ENCODE measurements at places on chromosomes 2 and 18.

- no peak for DNase-seq
These were observed 196.0 kb upstream of the VRK2 start for GRCh38 chr2:57850415-57851130.

DNA sequence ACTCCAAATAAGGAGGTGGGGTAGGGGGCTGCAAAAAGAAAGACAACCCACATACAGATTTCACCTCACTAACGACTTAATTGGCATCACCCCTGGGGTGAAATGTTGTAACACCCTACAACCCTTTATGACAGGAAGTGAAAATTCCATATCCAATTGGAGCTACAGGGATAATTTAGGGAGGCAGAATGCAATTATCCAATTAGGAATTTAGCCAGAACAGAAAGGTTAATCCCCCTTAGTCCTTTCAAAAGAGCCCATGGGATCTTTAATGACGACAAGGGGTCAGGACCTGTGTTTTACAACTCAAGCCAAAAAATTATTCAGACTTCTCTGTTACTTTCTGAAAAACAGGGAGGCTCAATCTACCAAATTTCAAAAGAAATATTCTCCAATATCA lies 1027.1 kb downstream of the TMEM182 start:
- no peak for DNase-seq

DNA sequence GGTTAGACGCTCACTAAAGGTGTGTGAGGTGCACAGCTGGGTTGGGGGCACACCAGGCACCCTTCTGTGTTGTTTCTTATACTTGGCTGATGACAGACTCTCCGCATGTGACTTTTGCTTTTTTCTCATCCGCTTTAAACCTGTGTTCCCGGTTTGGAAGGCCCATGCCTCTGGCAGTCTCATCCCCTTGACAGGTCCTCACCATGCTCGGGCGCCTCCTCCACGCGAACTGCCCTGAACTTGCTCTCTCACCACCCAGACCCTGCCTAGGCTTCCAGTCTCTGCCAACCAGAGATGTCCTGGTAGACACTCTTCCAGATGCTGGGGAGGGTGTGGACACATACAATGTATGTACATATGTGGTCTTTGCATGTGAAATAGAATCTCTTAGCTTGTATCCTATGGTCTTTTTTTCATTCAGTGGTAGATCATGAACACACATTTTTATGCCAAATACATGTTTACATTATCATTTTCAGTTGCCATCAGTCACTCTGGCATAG lies 79.8 kb downstream of the LIMS1 start:
- no peak for DNase-seq

- DNase-seq, result no peak
These were observed 282.5 kb downstream of the SLC8A1 start for GRCh38 chr2:40169430-40169829.

GRCh38 chr2:167750675-167751074 lies 496.7 kb downstream of the STK39 start:
- DNase-seq, result no peak

Measured in cerebellar nuclear complex (tissue), 1 donor.